ENCODE measurements at places on chromosomes 11 and 22. TPM values are rescaled to one million over a fixed set of nuclear protein-coding genes. Genes with fewer than 3 reads are reported as not detected.

TSGA10IP gene
- total RNA-seq = 5.5 TPM

OR51I1 gene
- 0.74 TPM for total RNA-seq

SAA4 gene
- not detected for total RNA-seq

SLC22A8 gene
- not detected for total RNA-seq

TREH gene
- total RNA-seq = 1.7 TPM

NUP160 gene
- 46.1 TPM for total RNA-seq

KRTAP5-7 gene
- total RNA-seq = 0.94 TPM

PTPRCAP gene
- 5.2 TPM for total RNA-seq

TMEM121B gene
- total RNA-seq = 3.3 TPM

SCGB1D2 gene
- not detected for total RNA-seq

LRRC55 gene
- total RNA-seq = 0.08 TPM

KRTAP5-1 gene
- not detected for total RNA-seq

ST14 gene
- 2.4 TPM for total RNA-seq

CEP57 gene
- total RNA-seq = 69.3 TPM

LIF gene
- total RNA-seq = 0.08 TPM

MB gene
- 2.2 TPM for total RNA-seq

SLC16A8 gene
- 2.0 TPM for total RNA-seq

ABCC8 gene
- total RNA-seq = 2.0 TPM

SLC5A12 gene
- 0.47 TPM for total RNA-seq

DEFB131B gene
- total RNA-seq = not detected

PKP3 gene
- total RNA-seq = 3.1 TPM

RAG1 gene
- 3.5 TPM for total RNA-seq

OPCML gene
- 0.16 TPM for total RNA-seq

MRGPRX3 gene
- total RNA-seq = not detected

LRRC75B gene
- 120 TPM for total RNA-seq

MMP7 gene
- 0.63 TPM for total RNA-seq

SFI1 gene
- 129 TPM for total RNA-seq

MTCH2 gene
- 98.8 TPM for total RNA-seq

CHADL gene
- total RNA-seq = 12.8 TPM

C11orf65 gene
- total RNA-seq = 48.9 TPM

MS4A4E gene
- total RNA-seq = 4.6 TPM

PANX3 gene
- total RNA-seq = not detected

HIC2 gene
- total RNA-seq = 24.0 TPM

KCNQ1 gene
- total RNA-seq = 24.2 TPM

SLC22A9 gene
- not detected for total RNA-seq

ZP1 gene
- total RNA-seq = 4.0 TPM

OTOG gene
- total RNA-seq = 2.2 TPM

CHST1 gene
- 6.2 TPM for total RNA-seq

DAGLA gene
- 7.1 TPM for total RNA-seq

SCGB2A2 gene
- total RNA-seq = not detected

NRXN2 gene
- 32.6 TPM for total RNA-seq

FAM83F gene
- total RNA-seq = 41.1 TPM

NOL12 gene
- 51.2 TPM for total RNA-seq

SDHAF2 gene
- 66.2 TPM for total RNA-seq

DNAJB7 gene
- total RNA-seq = 3.3 TPM

OSBP2 gene
- 45.4 TPM for total RNA-seq

TYMP gene
- total RNA-seq = 12.5 TPM
